ENCODE measurements at places on chromosomes 1 and 21.

DNA sequence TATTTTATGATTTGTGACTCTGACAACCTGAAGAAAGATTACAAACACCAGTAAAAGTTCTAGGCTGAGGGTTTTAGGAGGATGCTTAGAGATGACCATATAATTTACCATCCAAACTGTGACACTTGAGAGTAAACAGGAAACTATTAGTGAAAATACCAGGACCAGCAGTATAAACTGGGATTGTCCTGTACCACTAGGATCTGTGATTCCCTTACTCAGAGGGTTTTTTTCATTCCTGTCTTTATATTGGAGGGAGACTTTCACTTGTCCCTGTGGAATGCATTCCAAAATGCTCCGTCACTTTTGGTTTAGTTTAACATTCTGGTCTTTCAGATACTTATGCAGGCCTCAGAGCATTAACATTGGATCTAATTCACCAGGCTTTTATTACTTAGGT lies 482.9 kb downstream of the PTBP2 start:
- no peaks in the 10 kb centered on the region for H3K27me3 ChIP-seq
- H3K4me3 ChIP-seq = no peak overlapping the region
- no peak overlapping the region for H3K27ac ChIP-seq
- H3K36me3 ChIP-seq = no peaks in the 10 kb centered on the region
- H3K4me1 ChIP-seq = no peaks in the 10 kb centered on the region

DNA sequence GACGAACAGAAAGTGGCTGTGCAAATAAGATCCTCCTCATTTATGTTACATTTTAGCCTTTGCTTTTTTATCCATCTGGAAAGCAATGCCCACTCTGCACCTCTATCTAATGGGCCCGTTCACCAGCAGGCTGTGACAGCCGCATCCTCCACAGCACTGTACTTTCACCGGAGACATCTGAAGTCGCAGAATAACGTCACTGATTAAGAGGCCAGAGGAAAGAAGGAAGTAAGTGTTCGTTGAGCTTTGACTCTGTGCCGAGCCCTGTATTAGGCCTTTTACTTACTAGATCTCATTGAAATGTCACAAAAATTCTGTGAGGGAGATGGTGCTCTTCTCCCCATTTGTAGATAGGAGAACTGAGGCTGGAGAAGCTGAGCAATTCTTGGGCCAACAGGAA lies 62.3 kb downstream of the KAZN start:
- H3K36me3 ChIP-seq = no peaks in the 10 kb centered on the region
- no peaks in the 10 kb centered on the region for H3K4me1 ChIP-seq
- no peak overlapping the region for H3K4me3 ChIP-seq
- no peak overlapping the region for H3K27ac ChIP-seq
- no peak for DNase-seq
- H3K27me3 ChIP-seq = peaks cover 27% of the 10 kb centered on the region

DNA sequence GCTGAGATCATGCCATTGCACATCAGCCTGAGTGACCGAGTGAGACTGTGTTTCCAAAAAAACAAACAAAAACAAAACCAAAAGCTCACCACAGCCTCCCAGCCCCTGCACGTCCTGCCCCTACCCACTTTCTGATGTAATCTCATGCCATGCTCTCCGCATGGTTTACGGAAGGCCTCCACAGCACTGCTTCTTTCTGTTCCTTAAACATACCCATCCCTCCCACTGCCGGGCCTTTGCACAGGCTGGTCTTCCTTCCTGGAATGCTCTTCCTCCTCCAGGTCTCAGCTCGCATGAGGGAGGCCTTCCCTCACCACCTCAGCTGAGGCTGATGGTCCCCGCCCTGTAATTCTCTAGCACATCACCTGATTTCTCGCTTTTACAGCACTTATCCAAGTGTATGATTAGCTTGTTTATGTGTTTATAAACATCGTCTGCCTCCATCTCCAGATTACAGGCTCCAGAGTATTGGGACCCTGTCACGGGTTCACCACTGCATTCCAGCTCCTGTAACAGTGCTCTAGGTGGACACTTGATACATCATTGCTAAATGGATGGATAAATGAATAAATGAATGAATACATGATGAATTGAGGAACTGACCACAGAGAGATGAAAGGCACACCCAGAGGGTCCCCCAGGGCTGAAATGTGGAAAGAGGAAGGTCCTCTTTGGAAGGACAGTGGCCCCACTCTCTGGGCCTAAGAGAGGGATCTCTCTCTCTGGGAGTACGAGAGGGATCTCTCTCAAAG lies 22.1 kb downstream of the TCEA3 start:
- peaks cover 5% of the 10 kb centered on the region for H3K4me1 ChIP-seq
- no peak overlapping the region for H3K27ac ChIP-seq
- H3K36me3 ChIP-seq = no peaks in the 10 kb centered on the region
- peaks cover 1% of the 10 kb centered on the region for H3K27me3 ChIP-seq

DNA sequence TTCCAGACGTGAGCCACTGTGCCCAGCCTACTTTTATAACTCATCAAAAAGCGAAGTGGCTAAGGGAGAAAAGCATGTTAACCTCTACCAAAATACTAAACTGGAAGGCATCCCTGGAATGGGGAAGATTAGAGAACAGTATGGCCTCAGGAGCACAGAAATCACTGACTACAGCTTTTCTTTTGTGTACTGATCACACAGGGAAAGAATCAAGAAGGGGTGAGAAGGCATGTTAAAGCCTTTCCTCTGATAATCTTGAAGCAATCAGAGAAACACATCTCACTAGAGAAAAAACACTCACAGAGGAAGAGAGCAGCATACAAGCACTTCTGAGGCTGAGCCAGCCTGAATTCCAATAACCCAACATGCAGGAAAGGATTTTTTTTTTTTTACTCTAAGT lies 10.7 kb downstream of the PCAT6 start:
- H3K4me1 ChIP-seq = peaks cover 6% of the 10 kb centered on the region
- no peak overlapping the region for H3K27ac ChIP-seq
- no peaks in the 10 kb centered on the region for H3K36me3 ChIP-seq

- no peak overlapping the region for H3K4me3 ChIP-seq
- peaks cover 41% of the 10 kb centered on the region for H3K27me3 ChIP-seq
- H3K27ac ChIP-seq = no peak overlapping the region
Measured at GRCh38 chr1:47693115-47693514, 255.3 kb downstream of the FOXD2 start.

DNA sequence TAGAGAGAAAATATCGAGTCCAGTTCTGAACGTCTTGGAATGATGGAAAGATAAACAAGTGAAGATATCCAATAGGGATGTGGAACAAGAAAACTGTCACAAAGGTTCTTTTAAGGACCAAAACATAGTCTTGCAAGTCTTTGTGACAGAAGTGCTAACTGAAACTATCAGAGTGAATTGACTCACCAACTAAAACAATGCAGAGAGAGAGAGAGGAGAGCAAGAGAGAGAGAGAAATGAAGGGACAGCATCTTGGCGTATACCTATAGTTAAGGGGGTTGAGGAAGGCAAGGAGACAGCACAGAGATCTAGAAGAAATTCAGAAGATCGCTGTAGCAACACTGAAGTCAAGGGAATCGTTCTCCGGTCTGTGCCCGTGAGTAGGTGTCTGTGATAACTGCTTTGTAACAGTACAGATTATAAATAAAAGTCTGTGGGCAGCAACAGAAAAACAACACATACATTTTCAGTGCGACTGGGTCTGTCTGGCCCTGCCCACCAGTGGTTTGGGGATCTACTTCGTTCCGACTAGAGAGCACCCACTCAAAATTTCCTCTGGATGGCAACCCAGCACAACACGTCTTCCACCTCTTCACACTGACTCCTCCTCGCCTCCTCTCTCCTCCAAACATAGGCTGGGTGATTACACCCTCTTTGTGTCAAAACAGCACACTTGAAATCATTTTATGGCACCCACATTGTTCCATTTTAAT lies 4.8 kb upstream of the COA6 start:
- no peaks in the 10 kb centered on the region for H3K36me3 ChIP-seq
- no peak overlapping the region for H3K4me3 ChIP-seq
- no peaks in the 10 kb centered on the region for H3K27me3 ChIP-seq
- no peak overlapping the region for H3K27ac ChIP-seq
- H3K4me1 ChIP-seq = peaks cover 5% of the 10 kb centered on the region

DNA sequence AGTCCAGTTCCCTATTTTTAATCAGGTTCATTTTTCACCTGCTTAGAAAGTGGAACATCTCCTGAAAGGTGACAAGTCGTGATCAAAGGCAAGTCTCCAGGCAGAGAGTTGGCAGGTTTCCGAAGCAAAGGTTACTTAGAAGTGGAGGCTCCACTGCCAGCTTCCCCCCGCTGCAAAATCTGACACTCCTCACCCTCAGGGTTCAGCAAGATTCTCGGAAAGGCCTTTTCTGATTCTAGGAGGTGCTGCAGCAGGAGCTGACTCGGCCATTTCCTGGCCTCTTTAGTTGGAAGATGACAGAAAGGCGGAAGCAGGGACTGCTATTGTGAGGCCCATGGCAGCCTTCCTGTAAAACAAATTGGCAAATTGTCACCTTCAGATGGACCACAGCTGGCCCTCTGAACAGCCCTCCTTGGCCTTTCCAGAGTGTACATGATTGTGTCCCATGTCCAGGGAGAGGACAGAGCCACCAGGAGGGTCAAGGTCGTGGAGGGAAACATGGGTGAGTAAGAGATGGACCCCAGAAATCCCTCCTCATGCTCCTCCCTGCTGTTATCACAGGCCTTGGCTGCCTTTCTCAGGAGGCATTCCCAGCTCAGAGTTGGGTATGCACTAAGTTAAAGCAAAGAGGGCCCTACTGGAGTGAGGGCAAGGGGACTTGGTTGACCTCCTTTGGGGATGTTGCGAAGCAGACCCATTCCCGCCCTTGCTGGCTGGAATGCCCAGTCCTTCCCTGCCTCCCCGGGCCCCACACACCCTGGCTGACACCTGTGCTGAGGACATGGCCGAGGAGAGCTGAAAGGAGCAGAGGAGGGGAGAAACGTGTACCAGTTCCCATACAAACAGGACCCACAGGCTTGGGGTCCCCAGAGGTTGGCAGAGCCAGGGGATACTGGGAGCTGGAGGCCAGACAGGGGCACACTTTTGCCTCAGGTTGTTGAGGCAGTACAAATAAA lies 115.5 kb upstream of the IRF2BP2 start:
- peak; percentile 56 for DNase-seq
- H3K4me3 ChIP-seq = no peak overlapping the region
- H3K4me1 ChIP-seq = peaks cover 91% of the 10 kb centered on the region

DNA sequence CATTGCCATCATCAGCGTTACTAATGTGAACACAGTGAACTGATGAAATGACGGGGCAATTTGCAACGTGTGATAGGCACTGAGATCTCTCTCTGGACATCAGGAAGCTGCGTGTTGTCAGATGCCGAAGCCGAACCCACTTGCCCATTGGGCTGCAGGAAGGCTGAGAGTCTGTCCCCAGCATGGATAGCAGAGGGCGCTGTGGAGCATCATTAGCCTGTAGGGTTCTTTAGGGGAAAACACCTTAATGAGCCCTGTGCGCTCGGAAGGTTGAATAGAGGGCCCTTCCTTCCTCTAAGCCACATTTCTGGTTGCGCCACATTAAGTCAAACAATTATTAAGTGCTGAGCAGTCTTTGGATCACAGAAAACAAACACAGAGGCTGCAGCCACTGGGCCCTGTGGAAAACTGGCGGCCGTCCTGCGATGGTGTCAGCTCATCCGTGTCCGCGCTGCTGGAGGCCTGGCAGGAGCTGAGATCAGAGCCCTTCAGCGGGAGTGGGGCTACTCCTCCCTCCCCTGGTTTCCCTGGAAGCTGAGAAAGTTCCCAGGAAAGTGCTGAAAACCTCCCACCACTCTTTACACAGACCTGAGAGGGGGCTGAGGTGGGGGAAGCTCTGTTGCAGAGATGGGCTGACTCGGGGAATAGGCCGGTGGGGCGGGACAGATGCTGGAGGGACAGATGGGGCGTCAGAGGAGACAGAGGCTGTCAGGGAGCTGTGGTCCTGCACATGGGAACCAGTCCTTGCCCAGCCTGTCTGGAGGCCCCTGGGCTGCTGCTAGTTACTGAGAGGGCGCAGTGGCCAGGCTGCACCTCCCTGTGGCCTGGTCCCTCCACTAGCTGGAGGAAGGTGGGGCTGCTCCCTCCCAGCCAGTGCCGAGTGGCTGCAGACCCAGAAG lies 12.7 kb downstream of the TFF2 start:
- no peak overlapping the region for H3K4me3 ChIP-seq
- peaks cover 7% of the 10 kb centered on the region for H3K4me1 ChIP-seq
- H3K36me3 ChIP-seq = no peaks in the 10 kb centered on the region
- peak; percentile 76 for DNase-seq

DNA sequence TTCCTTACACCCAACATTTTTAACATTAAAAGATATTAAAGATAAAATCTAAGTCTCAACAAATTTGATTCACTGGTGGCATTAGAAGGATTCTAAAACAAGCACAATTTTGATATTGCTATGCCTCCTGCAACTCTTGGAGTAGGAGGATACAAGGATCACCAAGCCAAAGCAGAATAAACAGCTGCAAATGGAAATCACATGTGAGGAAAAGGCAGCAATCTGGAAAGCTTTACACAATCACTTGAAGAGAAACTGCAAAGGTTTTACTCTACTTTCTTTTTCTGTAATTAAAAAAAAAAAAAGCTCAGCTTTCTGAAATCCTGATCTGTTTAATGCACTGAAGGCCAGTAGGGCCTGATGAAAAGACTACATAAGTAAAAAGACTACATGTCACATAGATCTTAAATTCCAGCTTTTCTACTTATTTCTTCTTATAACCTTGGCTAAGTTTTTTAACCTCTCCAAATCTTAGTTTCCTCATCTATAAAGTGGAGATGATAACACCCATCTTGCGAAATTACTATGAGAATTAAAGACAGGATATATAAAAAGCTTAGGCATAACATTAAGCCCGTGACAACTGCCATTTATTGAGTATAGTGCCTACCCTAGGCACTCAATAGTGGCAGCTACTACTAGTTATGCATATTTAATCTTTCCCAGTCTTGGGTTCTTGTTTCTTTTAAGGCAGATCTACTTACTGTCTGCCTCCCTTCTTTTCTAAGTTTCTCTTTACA lies 73.5 kb downstream of the EPS15 start:
- H3K36me3 ChIP-seq = peaks cover 45% of the 10 kb centered on the region
- no peak overlapping the region for H3K4me3 ChIP-seq
- no peak overlapping the region for H3K27ac ChIP-seq
- no peak for DNase-seq
- no peaks in the 10 kb centered on the region for H3K27me3 ChIP-seq
- H3K4me1 ChIP-seq = no peaks in the 10 kb centered on the region

- no peaks in the 10 kb centered on the region for H3K36me3 ChIP-seq
- H3K4me3 ChIP-seq = no peak overlapping the region
- no peaks in the 10 kb centered on the region for H3K4me1 ChIP-seq
- no peak overlapping the region for H3K27ac ChIP-seq
- DNase-seq = no peak
Measured at GRCh38 chr1:169245706-169246105, 121.9 kb downstream of the NME7 start.

- no peak for DNase-seq
- H3K4me1 ChIP-seq = no peaks in the 10 kb centered on the region
- H3K36me3 ChIP-seq = no peaks in the 10 kb centered on the region
- no peak overlapping the region for H3K27ac ChIP-seq
- no peaks in the 10 kb centered on the region for H3K27me3 ChIP-seq
Measured at GRCh38 chr21:26833011-26833410, 12.2 kb downstream of the ADAMTS1 start.

DNA sequence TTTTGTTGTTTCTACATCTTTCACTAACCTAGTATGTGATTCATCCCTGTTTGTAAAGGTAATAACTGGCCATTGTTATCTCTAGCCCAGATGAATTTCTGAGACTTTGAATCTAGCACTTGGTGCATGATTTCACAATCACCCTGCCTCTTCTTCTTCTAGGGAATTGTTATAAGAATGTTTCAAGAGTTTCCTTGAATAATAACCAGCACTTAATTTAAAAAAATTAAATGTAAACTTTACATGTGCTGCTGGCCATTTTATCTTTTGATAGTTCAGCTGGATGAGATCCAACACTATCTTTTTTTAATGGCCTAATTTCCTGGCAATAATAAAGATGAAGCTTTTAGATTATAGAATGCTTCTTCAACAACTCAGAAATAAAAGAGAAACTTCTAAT lies 31.8 kb downstream of the UBE2U start:
- H3K4me3 ChIP-seq = no peak overlapping the region
- DNase-seq = no peak
- no peaks in the 10 kb centered on the region for H3K27me3 ChIP-seq
- H3K4me1 ChIP-seq = no peaks in the 10 kb centered on the region
- no peak overlapping the region for H3K27ac ChIP-seq
